ENCODE measurements at places on chromosomes 3 and 15.
A peak's percentile ranks its signal among the peaks of the same experiment; 100 is the strongest.

GRCh38 chr3:10999221-11000107 is 6.9 kb downstream of the SLC6A1 start:
- DNase-seq: no peak

DNA sequence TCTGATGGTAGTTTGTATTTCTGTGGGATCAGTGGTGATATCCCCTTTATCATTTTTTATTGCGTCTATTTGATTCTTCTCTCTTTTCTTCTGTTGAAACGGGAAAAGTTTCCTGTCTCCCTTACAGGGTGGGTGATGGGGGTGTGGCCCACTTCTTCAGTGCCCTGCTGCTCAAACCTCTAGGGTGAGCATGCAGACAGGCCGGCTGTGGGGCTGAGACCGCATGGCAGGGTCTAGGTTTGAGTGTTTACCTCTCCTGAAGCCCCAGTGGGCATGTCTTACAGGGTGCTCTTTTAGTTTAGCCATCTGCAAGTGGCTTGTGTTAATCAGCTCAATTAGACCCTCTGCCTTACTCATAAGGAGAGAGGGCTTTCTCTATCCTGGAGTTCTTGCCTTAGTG is 450.0 kb upstream of the EPHA3 start:
- no peak for DNase-seq

- DNase-seq: peak; percentile 70
Observed at GRCh38 chr3:42526616-42527367, 24.3 kb downstream of the VIPR1 start.

DNA sequence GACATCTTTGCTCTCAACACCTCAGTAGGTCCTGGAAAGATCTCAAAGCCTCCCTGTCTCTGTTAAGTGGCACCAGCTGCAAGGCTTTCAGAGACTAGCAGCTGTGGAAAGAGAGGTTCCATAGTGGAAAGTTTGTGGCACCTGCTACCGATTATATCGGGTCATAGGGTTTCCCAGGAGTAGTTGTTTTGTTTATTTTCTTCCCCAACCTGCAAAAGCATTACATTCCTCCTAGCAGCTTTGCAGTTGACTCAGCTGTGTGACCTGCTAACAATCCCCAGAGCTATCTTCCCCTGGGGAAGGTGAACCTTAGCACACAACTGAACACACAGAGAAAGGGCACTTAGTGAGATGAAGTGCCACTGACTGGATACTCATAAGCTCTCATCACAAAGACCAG is 598.9 kb upstream of the GRM7 start:
- no peak for DNase-seq

- no peak for DNase-seq
Observed at GRCh38 chr15:69059557-69059943, 45.1 kb downstream of the NOX5 start.

DNA sequence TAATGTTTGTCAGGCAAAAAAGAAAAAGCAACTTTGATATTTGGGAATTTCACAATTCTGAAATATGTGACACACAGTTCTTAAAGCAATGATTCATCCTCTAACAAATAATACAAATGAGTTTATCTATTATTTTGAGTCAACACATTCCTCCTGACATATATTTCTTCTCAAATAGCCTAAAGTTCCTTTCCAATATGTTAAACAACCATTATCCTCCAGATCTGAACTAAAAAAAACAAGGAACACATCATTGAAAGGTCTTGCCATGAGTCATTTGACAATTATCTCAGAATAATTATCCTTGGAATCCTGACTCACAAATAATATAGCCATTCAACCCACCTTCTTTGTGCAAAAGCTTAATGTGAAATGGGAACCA is 208.7 kb upstream of the CDIN1 start:
- DNase-seq: no peak

DNA sequence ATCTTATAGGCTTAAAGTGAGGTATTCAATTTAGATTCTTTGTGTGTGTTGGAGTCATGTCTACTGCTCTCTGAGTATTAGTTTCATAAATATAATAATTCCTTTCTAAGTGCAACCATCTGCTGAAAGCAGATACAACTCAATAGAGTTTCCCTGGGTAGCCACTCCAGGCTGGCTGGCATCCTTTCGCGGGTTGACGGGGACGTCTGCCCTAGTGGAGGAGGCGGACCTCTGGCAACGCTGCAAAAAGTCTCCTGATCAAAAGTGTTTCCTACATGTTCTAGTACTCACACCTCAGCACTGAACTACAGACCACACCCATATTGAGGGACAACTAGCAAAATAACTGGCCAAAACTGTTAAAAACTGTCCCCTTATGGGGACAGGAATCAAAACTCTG is 2.5 kb downstream of the MOBP start:
- no peak for DNase-seq

DNA sequence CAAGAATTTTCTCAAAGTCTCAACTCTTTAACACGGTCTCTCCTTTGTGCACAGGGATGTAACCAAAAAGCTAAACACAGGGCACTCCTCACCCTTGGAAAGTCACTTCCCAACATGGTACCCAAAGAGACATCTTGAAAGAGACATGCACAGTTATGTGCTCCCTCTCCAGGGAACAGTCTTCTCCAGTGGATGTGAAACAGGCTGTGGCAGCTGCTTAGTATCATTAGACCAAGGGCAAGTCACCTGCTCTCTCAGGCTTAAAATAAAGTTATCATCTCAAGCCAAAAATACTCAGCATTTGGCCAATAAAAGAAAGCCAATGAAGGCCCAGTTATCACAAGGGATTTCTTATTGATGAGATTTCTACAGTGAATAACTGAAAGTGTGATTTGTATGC is 128.3 kb downstream of the WDR76 start:
- no peak for DNase-seq

- no peak for DNase-seq
Observed at GRCh38 chr15:62777671-62778070, 264.9 kb upstream of the TPM1 start.

- DNase-seq: no peak
Observed at GRCh38 chr3:117719316-117719926, 1009.8 kb downstream of the TUSC7 start.

DNA sequence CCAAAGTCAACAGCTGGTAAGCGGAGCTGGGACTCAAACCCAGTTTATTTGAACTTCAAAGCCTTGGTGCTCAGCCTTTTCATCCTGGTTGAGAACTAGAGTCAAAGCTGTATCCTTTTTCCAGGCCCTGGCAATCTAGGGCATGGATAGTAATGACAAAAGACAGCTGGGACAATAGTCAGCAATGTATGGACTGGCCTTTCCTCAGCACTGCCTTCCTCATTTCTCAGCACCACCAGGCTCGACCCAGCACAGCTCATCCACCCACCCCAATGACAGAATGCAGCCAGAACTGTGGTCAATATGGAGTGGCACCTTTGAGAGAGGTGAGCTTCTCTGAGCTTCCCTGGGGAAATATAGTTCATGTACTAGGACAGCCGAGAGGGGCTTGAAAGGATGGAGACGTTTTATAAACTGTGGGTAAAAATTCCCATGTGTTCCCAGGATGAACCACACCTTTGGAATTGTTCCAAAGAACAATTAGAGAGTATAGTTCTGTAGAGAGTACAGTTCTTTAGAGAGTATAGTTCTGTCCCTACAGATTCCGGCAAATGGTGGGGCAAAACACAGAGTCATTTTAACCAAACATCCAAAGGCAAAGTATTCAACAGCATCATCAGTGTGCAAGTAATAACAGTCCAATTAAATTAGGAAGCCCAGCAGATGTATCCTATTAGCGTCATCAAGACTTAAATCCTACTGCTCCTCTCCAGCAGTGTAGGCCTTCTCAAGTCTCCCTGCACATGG is 30.2 kb upstream of the IREB2 start:
- no peak for DNase-seq

DNA sequence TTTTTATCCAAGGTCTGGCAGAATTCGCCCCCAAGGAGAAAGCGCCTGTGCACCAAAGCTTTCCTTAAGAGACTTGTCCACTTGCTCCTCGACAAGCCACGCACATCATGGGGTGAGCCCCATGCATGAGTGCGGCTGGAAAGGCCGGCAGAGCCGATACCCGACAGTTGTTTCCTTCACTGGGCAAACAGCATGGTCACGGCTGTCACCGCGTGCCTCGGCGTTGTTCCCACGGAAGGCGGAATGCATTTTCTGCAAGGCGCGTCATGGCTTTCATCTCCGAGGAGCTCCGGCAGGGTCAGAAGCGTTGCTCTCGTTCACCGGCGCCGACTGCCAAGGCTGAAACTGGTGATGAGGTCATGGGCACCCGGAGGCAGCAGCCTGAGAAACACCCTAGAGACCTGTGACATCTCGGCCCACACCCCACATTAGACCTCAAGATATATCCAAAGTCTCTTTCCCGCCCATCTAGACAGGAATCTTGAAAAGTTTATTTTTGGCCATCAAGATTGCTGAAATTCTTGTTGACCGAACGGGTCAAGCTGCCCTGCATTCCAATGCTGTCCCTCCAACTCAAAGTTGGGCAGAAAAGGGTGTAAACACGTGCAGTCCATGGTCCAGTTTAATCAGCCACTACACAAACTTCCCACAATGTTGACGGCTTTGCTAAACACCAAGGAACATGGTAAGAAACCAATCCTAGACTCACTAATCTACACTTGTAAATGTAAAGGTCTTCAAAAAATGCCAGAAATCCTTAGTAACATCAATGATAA is 604 bp upstream of the TJP1 start:
- DNase-seq: peak; percentile 28

DNA sequence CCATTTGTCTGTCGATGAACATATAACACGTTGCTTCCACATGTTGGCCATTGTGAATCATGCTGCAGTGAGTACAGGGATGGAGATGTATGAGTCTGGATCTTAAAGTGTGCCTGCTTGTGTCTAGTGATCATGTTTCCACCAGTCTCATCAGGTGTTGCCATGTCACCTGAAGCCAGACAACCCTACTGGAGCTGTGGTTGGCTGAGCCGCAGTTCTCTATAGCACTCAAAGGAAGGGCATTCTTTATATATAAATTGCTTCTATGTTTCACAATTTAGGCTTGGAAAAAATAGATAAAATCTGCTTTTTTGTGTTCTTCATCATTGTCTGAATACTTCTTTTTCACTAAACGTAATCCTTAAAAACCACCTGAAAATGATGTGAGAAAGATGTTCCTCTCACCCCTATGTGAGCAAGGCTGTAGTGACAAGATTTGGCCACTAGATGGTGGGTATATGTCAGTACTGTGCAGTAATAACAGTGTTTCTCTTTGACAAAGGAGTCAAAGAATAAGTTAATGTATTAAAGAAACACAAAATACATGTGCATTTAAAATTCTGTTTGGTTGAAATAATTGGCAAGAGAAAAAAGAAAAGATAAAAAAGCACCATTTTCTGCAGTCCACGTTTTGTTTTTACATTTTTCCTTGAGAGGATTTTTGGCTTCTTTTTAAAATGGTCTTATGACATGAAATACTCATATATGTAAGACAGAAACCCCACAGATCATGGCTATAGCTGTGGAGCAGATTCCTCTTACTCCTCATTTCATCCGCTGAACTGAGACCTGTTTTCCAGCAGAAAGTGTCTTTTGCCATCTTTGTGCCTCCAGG is 394.5 kb upstream of the DPPA4 start:
- DNase-seq: peak; percentile 68

DNA sequence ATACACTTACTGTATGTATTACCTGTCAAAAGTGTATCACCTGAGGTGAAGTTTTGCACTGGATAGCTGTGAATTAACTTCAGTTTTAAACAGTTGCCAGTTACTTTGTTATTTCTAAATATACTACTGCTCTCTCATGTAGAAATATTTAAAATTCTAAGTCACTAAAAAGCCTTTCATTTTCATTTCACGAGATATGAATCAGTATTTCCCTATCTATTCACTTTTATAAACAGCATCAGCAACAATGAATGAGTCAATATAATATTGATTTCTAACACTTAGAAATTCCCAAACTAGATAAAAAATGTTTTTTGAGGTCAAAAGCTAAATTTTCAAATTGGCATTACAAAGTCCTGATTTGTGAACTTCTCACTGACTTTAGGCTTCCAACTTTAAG is 32.6 kb downstream of the UBE3A start:
- no peak for DNase-seq

GRCh38 chr3:133054586-133054985 is 16.4 kb downstream of the TMEM108 start:
- no peak for DNase-seq

- DNase-seq: no peak
Observed at GRCh38 chr15:83871808-83872559, 218.1 kb downstream of the ADAMTSL3 start.

DNA sequence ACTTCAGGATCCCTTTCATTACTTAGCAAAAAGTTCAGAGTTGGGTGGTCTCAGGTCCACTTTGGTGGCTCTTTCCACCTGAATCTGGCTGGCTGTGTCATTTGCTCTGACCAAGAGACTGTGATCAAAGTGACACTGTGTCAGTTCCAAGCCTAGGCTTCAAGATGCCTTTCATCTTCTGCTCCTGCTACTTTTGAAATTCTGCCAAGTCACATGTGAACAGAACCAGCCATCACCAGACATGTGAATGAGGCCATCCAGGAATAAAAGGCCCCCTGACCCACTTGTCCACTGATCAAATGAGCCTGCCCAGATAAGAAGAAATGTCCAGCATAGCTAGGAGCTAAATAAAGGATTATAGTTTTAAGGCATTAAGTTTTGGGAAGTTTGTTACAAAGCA is 132.2 kb downstream of the OSBPL10 start:
- DNase-seq: no peak

DNA sequence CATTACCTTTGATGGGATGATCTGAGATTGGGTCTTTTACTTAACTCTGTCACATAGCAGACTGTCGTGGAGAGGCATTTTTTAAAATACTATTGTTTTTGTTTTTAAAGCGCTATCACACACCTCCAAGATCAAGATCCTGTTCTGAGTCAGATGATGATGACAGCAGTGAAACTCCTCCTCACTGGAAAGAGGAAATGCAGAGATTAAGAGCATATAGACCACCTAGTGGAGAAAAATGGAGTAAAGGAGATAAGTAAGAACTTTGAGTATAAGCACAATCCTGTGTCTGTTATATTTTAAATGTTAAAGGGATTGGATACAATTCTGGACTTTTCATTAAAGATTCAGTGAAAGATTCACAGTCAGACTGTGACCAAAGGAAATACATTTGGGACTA is 18.4 kb upstream of the ZBTB47 start:
- no peak for DNase-seq

Measured in activated CD4-positive, alpha-beta T cell treated with anti-CD3 and anti-CD28 coated beads for 48 hours (primary cell).